ENCODE measurements at places on chromosomes 16 and 17.

DNA sequence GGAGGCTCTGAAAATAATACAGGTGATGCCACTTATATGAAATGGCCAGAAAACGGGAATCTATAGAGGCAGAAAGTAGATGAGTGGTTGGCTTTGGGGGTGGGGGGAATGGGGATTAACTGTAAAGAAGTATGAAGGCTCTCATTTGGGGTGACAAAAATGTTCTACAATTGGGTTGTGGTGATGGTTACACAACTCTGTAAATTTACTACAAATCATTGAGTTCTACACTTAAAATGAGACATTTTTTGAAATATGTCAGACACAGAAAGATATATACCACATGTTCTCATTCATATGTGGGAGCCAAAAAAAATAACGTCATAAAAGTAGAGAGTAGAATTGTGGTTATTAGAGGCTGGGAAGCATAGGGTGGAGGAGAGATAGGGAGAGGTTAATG, 25.7 kb downstream of the ARHGAP17 start:
- DNase-seq: no peak

- no peak for DNase-seq
Observed at GRCh38 chr17:50562242-50563091, 2.0 kb downstream of the CACNA1G start.

- no peak for DNase-seq
Observed at GRCh38 chr16:14098081-14098480, 27.0 kb downstream of the MRTFB start.

- peak; percentile 74 for DNase-seq
Observed at GRCh38 chr16:89505204-89506112, 2.7 kb upstream of the SPG7 start.

DNA sequence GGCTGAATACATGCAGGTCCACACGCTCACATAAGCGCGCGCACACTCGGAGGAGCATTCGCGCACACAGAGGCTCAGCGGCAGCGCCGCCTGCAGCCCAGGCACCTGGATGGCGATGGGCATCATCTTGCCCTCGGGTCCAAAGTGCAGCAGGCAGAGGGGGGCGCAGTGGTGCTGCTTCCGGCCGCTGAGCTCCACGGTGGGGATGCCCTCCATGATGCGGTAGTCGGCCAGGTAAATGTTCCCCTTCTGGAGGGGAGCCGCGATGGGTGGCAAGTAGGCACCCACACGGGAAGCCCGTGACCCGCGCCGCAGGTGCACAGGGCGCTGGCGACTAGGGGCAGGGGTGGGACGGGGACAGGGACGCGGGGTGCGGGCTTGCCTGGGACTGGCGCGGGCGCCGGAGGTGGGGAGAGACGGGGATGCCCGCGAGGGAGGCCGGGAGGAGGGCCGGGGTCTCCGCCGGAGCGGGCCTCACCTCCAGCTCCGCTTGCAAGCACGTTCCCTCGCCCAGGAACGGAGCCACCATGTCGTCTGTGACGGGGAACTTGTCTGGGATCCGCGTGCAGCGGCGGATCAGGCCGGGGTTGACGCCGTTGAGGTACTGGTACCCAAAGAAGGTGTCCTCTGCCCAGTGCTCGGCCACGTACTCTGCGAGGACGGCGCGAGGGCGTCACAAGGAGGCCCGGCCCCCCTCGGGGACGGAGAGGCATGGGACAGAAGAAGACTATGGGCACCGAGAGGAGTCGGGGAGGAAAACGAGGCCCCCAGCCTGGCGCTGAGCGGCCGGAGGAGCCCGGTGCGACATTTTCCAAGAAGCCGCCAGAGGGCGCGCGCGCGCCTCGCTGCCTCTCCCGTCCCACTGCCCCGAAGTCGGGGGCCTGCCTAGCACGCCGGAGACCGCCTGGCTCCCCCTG, 8.0 kb downstream of the ALOX12B start:
- no peak for DNase-seq

GRCh38 chr16:57277586-57277985, 6.9 kb downstream of the PLLP start:
- no peak for DNase-seq

DNA sequence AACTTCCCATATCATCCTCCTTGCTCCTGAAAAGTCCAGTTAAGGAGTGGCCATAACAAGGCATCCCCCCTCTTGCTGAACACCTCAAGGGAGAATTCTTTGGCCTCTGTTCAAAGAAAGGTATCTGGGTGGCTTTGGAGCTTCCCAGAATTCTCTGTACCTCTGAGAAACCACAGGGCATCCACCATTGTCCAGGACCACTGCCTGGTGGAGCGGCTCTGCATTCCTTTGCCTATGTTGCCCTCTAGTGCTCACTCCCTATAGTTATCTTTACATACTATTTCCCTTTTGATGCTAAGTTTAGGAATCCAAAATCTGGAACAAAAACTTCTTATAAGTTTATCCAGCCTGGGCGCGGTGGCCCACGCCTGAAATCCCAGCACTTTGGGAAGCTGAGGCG, 30.3 kb downstream of the CHD9NB start:
- DNase-seq: no peak

DNA sequence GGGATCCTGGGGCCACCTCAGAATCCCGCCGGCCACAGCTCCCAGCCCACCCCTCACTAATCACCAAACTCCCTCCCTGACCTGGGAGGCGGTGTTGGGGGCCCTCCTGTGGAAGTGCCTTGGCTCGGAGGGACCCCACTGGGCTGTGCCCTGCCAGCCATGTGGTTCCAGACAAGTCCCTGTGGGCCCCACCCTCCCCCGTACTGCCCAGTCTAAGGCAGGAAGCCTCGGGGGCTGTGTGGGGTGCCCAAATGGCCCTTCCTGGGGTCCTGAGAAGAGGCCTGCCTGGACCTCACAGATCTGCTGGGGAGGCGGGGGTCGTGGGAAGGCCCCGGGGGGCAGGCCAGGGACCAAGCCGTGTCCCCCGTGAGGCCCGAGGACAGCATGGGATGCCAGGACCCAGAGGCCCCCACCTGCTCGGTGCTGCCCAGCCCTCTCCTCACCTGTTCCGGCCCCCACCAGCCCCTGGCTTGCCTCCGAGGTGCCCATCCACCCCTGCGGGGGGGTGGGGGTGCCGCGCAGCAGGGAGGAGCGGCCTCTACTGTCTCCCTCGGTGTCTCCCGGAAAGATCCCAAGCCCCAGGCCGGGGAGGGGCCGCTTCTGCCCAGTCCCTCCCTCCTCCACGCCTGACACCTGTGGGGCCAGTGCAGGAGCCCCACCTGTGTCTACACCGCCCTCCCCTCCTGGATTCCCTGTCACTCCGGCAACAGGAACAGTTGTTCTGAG, 9.3 kb upstream of the KREMEN2 start:
- DNase-seq: no peak

GRCh38 chr17:57340160-57340981, 84.0 kb downstream of the MSI2 start:
- DNase-seq: no peak

DNA sequence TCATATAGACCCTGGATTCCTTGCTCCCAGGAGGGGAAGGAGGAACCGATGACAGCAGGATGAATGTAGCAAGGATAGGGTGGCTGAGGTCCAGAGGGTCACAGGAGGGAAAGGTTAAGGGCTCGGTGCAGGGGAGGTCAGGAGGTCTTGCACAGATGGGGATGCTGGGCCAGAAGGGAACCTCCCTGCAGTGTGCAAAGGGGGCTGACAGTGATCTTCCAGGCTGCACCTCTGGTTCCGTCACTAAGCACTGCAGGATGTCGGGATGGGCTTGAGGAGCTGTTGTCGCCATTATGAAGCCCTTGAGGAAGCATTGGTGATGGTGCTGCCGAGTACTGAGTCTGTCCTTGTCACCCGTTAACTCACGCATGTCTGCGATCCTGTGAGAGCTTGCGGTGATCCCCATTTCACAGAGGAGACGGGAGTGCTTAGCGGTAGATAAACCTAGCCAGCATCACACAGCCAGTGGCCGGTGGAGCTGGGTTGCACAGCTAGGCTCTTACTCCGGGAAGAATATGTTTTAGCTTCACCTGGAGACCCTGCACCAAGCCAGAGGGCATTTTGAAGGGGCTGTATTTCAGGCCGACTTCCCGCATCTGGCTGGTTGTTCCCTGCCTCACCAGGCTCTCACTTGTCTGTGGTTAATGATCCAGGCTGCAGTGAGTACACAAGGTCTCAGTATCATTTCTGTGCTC, 120.4 kb downstream of the SNX29 start:
- DNase-seq: no peak

DNA sequence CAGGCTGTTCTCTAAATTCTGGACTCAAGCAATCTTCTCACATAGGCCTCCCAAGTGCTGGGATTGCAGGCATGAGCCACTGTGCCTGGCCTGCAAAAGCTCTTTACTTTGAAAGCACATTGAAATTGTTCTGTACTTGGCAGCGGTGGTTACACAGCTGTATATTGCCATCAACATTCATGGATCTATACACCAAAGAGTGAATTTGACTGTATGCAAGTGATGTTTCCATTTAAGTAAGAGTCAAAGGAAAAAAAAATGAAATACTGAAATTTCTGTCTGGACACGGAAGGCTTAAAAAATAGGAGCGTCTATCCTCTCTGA, 450.6 kb upstream of the PSMD7 start:
- no peak for DNase-seq

GRCh38 chr16:31711344-31711845, 162.2 kb upstream of the ZNF267 start:
- DNase-seq: no peak

- no peak for DNase-seq
Observed at GRCh38 chr16:23286131-23286532, 16.0 kb upstream of the SCNN1B start.

- peak; percentile 39 for DNase-seq
Observed at GRCh38 chr17:44556832-44557606, at the start of gene FZD2. FZD2 (plus strand) TSS chr17:44557484; CDS start chr17:44557689, 205 bp downstream.

DNA sequence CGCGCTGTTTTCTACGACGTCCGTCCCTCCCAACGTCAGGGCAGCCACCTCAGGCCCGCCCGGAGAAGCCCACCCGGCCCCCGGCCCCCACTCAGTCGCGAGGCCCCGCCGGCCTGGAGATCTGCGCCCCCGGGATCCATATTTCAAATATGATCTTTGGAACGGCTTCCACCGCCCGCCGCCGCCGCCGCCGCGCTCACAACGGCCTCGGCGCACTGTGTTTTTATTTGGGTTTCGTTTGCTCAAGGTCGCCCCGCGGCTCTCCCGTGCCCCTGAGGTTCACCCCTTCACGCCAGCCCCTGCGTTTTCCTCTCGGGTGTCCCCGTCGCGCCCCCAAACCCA, 4.2 kb upstream of the CBX4 start:
- no peak for DNase-seq

Measured in esophagus squamous epithelium (tissue), 5 donors.